ENCODE measurements at places on chromosomes 5 and 9.
A peak's percentile ranks its signal among the peaks of the same experiment; 100 is the strongest.

DNA sequence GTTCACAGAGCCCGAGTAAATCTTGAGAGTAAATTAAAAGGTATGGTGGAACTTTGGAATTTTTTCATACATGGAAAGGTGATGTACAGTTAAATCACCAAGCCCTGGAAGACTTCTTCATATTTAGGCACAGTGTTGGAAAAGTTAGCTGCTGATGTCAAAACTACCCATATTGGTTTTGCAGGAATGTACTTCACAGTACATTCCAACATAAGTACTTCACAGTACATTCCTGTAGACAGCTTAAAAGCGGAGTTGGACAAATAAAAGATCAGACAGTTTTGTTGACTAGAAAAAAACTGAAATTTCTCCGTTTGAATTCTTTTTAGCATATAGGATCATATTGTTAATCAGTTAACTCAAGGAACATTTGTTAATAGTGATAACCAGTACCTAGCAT lies 1.8 kb downstream of the RANBP17 start:
- no peak for DNase-seq

GRCh38 chr9:95030344-95030743 lies 287.2 kb downstream of the FANCC start:
- DNase-seq = no peak

- no peak for DNase-seq
Observed at GRCh38 chr5:33337637-33337992, 103.2 kb upstream of the TARS1 start.

DNA sequence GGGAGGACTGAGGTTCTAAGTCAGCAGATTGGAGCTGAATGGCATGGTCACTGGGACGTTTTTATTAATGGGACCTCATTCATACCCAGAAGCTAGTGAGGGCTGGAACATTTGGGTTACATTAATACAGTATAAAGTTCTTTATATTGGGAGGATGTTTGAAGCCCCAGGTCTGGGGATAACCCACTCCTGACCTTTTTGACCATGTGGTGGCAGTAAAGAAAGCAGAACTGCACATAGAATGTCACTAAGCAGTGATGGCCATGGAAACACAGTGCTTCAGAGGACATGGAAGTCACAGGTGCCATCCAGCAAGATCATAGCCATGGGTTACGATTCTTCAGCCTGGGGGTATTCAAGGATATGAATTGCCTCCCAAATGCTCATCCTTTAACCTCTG lies 176.0 kb downstream of the ATP10B start:
- no peak for DNase-seq

DNA sequence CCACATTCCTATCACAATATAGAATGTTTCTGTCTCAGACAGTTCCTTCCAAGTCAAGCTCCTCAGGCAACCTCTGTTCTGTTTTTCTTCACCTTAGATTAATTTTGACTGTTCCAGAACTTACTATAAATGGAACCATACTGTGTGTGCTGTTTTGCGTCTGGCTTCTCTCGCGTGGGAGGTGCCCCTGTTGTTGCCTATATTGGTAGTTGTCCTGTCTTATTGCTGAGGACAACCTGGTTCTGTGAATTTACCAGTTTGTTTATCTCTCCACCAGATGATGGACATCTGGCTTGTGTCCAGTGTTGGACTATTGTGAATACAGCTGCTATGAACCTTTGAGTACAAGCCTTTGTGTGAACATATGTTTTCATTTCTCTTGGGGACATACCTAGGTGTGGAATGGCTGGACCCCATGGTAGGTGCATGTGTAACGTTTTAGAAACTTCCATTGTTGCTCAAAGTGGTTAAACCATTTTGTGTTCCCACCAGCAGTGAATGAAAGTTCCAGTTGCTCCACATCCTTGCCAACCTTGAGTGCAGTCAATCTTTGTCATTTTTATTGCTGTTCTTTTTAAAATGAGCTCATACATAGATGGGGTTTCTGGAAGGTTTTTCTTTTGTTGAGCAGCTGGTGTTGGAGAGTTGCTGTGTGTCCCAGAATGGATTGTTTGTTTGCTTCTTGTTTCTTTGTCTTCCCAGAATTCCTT lies 18.1 kb downstream of the HMCN2 start:
- no peak for DNase-seq

- peak; percentile 1 for DNase-seq
Observed at GRCh38 chr5:169071-169727, 22.1 kb upstream of the LRRC14B start.

GRCh38 chr5:160186480-160186879 lies 42.8 kb upstream of the FABP6 start:
- DNase-seq = no peak

GRCh38 chr9:38437193-38437823 lies 13.1 kb upstream of the IGFBPL1 start:
- DNase-seq = no peak

DNA sequence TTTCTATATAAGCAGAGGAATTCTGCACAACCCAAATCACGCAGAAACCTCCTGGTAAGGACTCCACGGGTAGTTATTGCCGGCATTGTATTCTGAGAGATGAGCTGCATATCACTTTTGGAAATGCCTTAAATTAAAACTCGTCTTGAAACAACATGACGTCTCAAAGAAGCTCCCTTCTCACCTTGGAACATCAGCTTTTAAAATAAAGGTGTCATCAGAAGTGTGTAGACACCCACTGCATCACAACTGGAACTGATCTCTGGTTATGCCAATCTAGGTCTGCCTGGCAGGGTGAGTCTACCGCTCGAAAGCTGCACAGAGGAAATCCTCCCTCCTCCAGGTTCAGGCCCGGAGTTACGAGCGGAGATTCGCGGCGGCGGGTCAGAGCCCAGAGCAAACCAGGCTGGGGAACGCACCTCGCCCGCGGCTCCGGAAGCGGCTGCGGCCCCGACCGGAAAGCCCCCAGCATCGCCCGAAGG lies 974 bp upstream of the SLC12A2 start:
- DNase-seq = no peak

DNA sequence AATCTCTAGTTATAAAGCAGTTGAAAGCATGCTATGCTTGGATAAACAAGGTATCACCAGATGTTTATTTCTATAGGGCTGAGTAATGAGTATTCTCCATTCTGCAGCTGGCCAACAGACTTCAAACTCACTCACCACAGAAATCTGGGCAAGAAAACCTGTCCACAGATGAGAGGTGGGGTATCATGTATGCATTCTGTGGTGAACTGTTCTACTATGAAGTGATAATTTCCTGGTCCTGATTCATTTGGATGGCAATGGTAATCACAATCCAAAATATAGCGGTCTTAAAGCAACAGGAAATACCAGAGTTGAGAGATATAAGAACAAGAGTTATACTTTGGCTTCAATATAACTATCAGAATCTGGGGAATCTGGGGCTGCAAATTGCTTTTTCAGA lies 65.9 kb upstream of the EFNA5 start:
- no peak for DNase-seq

DNA sequence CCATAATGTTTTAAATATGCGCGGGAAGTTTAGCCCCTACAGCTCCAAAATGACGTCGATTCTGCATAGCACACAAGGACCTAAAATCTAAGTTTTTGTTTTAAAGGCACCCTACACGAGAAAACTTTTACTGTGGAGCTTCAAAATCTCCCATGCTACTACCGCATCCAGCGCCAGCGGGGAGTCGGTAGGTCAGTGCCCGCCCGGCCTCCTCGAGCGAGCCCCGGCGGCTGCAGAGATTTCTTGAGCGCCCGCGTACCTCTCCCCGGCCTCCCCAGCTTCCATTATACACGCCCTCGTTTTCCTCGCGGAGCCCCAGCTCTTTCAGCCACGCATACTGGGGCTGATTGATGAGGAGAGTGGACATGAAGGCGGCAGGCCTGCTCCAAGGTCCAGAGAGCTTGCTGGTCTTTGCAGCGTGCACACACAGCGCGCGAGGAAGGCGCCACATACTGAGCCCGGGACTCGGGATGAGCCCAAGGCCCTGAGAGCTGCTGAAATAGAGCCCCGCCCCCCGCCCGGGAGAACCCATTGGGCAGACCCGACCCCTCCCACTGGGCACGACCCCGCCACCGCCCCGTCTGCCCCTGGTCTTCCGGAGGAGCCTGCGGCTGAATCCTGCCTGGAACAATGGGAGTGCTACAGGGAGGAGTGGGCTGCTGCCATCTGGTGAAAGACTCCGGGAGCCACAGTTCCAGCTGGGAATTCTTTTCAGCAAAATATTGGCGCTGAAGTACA lies at the start of gene ALDH7A1:
Gene ALDH7A1, minus strand, starts transcription at position 472 of the 738 bp plus-strand sequence. Its CDS starts 21 bp downstream, at position 451.
- DNase-seq = peak; percentile 23

GRCh38 chr9:131747352-131747751 lies 7.5 kb upstream of the RAPGEF1 start:
- no peak for DNase-seq

GRCh38 chr5:113226116-113226736 lies 208.6 kb downstream of the TSSK1B start:
- DNase-seq = no peak

- no peak for DNase-seq
Observed at GRCh38 chr5:137312011-137312410, 187.1 kb downstream of the SPOCK1 start.

DNA sequence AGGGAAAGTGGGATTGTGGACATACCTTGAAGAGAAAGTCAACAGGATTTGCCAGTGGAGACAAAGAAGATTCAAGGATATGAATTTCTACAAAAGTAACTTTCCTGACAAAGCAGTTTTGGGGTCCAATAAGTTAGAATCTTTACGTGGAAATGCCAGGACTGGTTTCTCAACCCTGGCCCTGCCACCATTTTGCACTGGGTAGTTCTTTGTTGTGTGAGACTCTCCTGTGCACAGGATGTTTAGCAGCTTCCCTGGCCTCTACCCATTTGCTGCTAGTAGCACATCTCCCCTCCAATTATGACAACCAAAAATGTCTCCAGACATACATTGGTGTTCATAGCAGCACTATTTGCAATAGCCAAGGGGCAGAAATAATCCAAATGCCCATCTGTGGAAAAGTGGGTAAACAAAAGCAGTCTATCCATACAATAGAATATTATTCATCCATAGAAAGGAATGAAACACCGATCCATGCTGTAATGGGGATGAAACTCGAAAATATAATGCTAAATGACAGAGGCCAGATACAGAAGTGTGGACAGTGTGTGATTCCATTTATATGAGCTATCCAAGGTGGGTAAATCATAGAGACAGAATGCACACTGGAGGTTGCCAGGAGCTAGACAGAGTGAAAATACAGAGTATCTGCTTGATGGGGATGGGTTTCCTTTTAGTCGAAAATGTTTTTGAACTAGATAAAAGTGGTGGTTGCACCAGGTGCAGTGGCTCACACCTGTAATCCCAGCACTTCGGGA lies 91.4 kb downstream of the NSUN2 start:
- DNase-seq = no peak

DNA sequence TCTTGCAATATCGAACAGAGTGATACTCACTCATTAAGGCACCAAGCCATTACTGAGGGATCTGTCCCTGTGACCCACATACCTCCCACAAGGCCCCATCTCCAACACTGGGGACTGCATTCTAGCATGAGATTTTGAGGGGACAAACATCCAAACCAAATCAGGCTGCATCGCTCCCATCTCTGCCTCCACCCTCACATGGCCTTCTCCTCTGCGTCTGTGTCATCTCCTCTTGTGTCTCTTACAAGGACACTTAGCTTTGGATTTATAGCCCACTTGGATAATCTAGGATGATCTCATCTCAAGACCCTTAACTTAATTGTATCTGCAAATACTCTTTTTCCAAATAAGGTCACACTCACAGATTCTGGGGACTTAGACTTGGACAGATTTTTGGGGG lies 284.4 kb upstream of the DAP start:
- DNase-seq = no peak

GRCh38 chr9:136268735-136269134 lies 23.1 kb upstream of the QSOX2 start:
- DNase-seq = no peak

GRCh38 chr5:123441408-123441807 lies 18.2 kb upstream of the CEP120 start:
- no peak for DNase-seq

DNA sequence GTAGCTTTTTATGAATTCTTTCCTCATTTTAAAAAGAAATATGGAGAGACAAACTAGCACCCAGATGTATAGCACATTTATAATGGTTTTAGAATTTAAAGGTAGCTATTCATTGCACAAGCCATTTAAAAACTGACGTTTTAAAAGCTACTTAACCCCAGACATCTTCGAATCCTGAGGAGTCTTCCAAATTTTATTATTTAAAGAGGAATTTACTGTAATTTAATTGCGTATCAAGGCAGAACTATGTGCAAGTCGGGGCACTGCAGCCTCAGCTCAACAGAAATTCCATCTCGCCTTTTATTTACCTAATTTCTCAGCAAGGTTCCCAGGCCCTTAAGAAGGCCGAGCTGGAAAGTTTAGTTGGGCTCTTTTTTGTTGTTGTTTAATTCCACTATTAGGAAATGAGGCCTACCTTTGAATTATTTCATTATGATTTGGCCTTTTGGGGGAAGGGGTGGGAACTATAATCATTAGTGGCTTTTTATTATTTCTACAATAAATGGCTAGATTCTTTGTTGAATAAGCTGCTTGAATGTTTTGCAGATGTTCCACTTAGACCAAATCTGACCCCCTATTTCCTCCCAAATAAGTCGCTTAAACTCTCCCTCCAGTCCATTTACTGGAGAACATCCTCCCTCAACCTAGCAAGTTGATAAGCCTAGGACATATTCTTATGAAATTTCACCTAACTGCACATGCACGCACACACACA lies 20.2 kb downstream of the NR2F1 start:
- no peak for DNase-seq

DNA sequence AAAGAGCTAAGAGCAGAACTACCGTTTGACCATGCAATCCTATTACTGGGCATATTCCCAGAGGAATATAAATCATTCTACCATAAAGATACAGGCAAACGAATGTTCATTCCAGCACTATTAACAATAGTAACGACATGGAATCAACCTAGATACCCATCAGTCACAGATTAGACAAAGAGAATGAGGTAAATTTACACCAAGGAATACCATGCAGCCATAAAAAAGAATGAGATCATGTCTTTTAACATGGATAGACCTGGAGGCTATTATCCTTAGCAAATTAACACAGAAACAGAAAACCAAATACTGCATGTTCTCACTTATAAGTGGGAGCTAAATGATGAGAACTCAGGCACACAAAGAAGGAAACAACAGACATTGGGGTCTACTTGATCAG lies 641.9 kb downstream of the PDE4D start:
- DNase-seq = no peak

DNA sequence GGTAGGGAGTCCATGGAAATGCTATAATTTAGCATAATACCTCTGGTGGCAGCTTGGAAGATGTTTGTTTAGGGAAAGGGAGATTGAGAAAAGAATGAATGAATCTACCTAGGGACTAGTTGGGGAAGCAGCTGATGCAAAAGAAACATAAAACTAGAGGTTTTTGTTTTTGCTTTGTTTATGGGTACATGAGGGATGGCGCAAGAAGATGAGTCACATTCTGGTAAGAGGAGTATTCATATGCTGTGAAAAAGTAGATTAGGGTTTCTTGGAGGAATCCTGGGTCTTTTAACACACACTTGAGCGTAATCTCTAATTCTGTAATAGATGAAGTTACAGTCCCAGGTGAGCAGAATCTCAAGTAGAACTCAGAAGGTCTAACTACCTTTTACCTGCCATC lies 17.1 kb downstream of the C9orf43 start:
- DNase-seq = no peak

DNA sequence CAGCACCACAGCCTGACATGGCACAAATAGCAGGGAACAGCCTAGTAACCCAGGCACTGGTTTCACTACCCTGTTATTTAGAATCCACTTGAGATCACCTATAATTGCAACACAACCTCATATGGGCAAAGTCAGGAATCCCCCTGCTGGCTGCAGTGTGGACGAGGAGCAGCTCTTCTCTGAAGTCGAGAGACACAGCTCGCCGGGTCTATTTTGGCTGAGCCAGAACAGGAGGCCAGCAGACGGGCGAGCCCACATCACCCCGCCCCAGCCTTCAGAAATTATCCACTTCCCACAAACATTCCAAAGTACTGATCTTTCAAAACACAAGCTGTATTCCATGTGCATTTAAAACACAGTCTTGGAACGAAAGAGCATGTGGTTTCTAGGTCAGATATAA lies 179.0 kb downstream of the ROR2 start:
- DNase-seq = no peak

All from GM12892 (cell line).